Stimulated activated CD4-positive, alpha-beta T cell treated with anti-CD3 and anti-CD28 coated beads, Interleukin-15, amount 100 ng/mL, for 1 hour (primary cell): ENCODE measurements at places on chromosomes 3 and 15.

GRCh38 chr3:16349986-16350596 is 85.1 kb downstream of the OXNAD1 start:
- no peak for DNase-seq

DNA sequence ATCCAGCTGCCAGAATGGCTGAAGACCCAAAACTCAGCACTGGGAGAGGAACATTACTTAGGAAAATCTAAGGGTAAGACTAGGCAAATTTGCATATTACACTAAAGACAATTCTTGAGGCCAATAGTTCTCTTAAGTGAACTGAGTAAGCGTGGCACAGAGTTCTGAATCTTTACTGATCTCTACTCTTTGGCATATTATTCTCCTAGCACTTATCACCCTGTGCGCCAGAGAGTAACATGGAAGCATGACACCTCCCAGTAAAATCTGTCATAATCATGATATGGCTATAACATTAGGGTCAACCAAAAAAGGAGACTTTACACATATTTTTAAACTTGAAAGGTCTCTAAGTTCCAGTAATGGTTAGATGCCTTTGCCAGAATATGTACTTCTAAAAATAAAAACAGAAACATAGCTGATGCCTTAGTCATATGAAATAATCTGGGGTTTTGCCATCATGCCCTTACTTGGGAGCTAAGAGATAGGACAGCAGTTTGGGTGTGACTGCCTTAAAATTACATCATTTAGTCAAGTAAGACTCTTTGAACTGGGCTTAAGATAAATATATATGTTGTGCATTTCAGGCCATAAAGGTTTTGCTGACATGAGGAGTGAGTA is 290.5 kb downstream of the PLCL2 start:
- no peak for DNase-seq

- DNase-seq = no peak
Measured at GRCh38 chr3:193788189-193788991, 195.4 kb downstream of the OPA1 start.

DNA sequence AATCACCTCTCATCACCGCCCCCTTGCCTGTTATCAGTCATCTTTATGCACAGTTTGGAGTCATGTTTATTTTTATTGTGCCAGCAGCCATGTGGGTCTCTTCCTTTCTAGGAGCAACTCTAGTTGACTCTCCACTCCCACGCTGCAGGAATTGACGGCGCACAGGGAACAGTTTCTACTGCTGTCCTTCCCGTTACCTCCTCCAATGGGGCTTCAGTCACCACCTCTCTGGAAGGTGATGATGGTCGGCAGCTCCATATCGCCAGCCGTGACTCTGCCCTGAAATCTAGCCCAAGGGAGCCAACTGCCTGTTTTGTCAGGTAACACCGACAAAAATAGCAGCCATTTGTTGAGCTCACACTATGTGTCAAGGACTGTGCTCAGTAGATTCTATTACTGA is 35.6 kb upstream of the FAM107A start:
- no peak for DNase-seq

DNA sequence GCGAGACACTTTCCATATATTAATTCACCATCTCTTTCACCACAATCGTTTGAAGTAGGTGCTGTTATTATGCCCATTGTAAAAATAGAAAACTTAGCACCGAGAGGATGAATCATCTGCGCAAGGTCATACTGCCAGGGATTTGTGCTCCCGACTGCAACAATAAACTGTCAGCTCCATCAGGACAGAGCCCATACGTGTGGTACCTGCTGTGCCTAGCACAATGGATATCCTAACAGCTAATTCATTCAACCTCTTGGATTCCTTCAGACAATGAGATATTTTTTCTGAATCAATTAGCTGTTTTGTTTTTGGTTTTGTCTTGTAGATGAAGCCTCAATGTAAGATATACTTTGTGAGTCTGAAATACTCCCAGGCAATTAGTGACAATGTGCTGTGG is 32.3 kb upstream of the PROK2 start:
- no peak for DNase-seq

DNA sequence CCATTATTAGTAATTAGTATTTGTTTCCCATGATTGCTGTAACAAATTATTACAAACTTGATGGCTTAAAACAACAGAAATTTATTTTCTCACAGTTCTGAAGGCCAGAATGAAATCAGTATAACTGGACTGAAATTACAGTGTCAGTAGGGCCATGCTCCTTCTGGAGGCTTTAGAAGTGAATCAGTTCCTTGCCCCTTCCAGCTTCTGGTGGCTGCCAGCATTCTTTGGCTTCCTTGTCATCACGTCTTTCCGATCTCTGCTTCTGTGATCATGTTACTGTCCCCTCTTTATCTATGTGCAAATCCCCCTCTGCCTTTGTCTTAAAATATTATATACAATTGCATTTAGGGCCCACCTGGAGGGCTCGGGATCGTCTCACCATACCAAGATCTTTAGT is 92.0 kb downstream of the FOXB1 start:
- no peak for DNase-seq
